ENCODE measurements at places on chromosomes 11 and 22.

- DNase-seq, result no peak
Observed at GRCh38 chr11:65008016-65008415, 5.9 kb upstream of the ARL2 start.

- DNase-seq, result no peak
Observed at GRCh38 chr11:64659417-64660144, 63.4 kb downstream of the NRXN2 start.

DNA sequence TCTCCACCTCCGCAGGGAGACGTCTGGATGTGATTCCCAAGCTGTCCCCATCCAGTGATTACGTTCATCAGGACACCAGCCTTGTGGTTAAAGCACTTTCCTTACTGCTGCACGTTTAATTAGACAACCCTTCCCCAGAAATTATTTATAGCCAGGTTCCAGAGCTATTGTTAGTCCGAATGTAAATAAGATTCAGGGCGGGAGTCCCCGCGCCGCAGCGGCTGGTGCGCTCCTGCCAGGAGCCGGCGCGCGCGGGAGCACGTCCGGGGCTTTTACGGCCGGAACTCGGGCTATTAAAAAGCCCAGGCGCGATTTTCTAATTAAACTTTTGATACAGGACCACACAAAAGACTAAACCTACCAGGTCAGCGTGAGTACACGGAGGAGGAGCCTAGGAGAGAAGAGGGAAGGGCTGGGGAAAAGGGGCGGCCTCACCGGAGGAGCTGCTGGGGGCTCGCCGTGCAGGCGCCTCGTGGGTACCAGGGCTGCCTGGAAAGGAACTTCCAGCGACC, 538.3 kb downstream of the OPCML start:
- DNase-seq, result no peak

- no peak for DNase-seq
Observed at GRCh38 chr11:105152560-105152959, 13.0 kb upstream of the CARD18 start.

DNA sequence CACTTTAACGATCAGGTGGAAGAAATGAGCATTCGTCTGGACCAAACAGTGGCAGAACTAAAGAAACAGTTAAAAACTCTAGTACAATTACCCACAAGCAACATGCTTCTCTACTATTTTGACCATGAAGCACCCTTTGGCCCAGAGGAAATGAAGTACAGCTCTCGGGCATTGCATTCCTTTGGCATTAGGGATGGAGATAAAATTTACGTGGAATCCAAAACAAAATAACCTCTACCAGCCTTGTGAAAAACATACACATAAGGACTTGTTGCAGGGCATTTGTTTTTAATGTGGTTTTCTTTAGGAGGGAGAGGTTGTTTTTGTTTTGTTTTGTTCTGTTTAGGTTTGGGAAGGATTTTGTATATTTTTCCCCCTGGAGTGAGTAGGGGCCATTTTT, 14.2 kb upstream of the TECTA start:
- DNase-seq, result no peak

- DNase-seq, result no peak
Observed at GRCh38 chr11:114255289-114255688, 40.9 kb upstream of the NNMT start.

DNA sequence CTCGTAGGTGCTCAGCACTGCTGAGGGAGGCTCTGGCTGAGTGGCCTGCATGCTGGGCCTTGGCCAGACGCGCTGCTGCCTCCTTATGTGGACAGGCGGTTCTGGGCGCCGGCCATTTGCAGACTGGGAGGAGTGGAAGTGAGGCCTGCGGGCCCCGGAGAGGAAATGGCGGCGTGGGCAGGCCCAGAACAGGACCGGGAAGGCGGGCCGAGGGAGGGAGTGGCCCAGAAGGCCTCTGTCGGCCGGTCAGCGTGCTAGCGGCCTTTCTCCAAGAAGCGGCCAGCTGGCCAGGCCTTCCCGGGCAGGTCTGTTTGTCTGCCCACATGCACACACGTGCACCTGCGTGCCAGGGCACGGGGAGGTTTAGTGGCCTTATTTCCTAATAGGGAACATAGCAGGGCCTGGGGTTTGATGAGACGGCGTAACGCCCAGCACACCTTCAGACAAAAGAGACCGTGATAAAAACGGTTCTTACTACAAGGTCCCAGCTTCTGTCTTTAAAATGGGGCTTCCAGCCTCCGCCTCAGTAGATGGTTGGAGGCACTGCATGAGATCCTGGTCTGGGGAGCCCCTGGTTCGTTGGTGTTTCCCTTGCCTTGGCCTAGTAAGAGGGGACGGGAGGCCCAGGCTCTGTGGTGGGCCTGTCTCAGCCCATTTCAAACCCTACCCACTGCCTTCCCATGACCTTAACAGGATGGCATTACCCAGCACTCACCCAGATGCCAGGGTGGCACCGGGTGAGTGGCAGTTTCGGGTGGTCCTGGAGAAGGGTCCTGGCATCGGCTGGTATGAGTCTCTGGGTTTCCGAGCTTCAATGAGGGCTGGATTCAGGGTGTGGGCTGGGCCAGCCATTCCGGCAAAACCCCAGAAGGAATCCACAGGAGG, 65.1 kb upstream of the PPARA start:
- DNase-seq, result no peak

DNA sequence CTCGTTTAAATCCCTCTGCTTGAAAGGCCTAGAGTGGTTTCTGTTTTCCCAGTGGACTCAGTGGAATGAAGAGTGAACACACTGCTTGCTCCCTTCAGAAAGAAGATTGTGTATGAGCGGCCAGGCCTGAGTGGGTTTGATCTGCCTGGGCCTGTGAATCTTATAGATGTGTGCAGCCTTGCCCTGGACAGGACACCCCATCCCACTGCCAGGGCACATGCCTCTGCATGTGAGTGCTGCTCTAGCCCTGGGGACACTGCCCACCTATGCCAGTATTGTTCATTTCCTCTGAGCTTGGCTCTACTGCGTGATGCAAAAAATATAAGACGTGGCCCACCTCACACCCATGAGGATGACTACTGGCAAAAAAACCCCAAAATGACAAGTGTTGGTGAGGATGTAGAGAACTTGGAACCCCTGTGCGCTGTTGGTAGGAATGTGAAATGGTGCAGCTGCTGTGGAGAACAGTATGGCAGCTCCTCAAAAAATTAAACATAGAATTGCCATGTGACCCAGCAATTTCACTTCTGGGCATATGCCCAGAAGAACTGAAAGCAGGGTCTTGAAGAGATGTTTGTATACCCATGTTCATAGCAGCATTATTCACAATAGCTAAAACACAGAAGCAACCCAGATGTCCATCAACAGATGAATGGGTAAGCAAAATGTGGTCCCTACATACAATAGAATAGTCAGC, 27.3 kb upstream of the NECTIN1 start:
- DNase-seq, result no peak

DNA sequence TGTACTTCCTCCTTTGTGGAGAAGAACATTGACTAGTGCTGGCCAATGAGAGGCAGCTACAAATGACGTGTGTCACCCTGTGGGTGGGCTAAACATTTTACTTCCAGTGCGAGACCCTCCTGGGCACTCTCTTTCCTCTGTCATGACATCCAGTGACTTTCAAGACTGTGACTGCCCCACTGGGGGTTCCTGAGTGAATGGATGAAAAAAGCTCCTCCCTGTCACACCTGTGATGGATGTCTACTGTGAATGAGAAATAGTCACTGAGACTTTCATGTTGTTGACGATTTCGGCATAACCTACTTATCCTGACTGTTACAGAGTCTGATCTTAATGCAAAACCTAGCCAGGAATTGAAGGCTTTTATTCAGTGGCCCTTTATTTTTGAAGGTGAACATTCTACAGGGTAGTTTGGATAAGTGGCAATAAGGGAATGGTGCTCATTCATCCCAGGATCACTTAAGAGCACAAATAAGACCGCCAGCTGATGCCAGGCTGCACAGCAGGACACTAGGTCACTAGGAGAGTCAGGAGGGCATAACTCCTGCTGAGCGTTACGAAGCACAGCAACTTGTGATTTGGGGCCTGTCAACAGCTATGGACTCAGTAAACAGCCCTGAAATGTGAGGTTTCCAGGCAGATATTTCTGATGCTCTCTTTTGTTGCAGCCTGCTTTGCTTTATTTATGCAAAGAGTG, 636.6 kb downstream of the NTM start:
- no peak for DNase-seq

DNA sequence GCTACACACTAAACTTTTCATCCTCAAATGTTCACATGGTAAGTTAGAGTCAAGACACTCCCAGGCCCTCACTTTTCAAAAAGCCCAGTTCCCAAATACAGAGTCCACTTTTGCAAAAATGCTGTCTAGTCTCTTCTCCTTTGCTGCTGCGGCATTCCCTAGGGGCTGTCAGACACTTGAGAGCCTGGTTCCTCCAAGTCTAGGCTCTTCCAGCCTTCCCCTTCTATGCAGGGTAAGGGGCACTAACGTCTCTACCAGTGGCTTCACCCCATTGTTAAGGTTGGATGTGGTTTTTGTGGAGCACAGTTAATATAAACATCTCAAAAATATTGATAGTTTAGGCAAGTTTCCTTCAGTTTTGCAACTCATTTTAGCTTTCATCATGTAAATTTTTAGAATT, 181.5 kb downstream of the KIF18A start:
- DNase-seq, result no peak

- no peak for DNase-seq
Observed at GRCh38 chr11:34960277-34960676, 43.9 kb downstream of the PDHX start.

- peak; percentile 75 for DNase-seq
Observed at GRCh38 chr11:1310318-1310687, 871 bp upstream of the TOLLIP start.

DNA sequence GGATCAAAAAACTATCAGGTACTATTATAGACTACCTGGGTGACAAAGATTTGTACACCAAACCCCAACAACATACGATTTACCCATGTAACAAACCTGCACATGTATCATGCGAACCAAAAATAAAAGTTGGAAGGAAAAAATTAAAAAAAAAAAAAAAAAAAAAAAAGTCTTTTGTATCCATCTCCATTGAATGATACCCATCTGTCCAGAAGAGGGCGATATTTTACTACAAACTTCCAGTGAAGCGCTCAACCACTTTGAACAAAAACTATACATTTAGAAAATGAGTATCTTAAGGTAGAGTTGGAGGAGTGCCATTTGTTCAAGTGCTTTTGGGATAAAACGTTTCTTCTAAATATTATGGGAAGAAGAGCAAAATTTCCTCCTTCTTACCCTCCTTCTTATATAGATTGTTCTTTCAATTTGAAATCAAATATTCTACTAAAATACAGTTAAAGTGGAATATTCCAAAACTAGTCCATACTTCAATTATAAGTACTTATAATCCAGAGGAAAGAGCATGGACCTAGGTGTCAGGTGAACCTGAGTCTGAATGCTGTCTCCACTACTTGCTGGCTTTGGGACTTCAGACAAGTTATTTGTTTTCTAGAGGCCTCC, 23.3 kb downstream of the ARL14EP start:
- DNase-seq, result peak; percentile 51

GRCh38 chr22:45740236-45740635, 68.6 kb downstream of the ATXN10 start:
- no peak for DNase-seq

DNA sequence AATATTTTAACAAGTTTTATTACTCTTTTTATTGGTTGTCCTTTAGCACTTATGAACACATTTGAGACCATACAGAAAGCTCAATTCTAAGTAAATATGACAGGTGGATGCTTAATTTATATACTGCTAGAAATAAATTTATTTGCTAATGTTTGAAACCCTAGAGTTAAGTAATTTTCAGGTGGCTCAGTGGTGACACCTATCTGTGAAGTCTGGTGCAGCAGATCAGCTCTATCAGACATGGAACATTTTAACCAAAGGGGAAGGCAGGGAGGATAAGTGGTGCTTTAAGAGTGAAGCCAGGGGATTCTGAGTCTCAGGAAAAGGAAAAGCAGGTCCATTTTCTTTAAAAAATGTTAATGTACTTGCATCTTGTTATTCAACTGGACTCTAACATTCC, 175.8 kb downstream of the DSCAML1 start:
- peak; percentile 1 for DNase-seq

DNA sequence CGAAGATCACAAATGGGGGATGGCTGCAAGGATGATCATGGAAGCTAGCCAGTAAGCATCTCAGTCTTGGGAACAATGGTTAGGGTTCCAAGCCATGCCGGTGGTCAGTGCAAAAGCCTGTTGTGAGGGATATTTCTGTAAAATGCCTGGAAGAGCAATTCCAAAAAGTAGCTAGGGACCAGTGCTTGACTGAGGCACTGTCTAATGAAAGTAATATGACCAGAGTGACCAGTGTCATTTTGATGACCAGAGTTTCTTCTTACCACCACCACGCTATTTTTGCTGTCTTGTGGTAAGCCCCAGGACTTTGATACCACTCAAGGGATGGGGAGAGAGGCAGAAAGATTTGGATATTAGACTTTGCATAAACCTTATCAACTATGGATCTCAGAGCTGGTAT, 18.4 kb downstream of the GDPD4 start:
- DNase-seq, result no peak

GRCh38 chr11:80720295-80720694, 1279.5 kb upstream of the TENM4 start:
- DNase-seq, result no peak

DNA sequence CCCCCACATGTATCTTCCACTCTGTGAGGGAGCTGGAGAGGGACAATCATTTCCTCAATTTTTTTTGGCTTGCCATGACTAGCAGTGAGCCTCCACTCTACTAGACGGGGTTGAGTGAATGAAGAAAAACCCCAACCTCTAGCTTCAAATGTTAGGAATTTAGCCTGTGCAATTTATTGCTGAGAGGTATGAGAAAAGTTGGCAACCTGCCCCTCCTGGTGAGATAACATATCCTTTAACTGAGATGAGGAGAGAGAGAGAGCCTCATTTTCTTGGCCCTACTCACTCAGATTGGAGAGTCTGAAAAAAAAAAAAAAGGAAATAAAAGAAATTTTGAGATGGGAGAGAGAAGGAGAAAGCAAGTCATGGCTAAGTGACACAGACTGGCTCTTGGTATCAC, 218.2 kb upstream of the CARD18 start:
- DNase-seq, result no peak
